Ecto neural progenitor cell (in vitro differentiated cells): ENCODE measurements at places on chromosomes 5 and 9.
A peak's percentile ranks its signal among the peaks of the same experiment; 100 is the strongest.

DNA sequence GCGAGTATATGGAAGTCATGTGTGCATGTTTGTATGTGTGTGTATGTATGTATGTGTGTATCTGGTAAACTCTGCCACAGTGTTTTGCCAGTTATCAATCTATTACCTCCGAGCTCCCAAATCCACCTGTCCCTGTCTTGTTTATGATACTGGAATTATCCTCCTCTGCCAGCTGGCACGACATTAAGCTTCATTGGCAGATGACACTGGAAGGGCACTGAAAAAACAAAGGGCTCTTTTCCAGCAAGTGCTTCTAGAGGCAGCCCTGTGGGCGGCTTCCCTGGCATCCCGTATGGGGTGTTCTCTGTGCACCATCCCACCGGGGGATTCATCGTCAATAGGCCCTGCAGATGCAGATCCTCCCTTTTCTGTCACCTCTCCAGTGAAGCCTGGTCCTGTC is 221.5 kb downstream of the MSX2 start:
- no peak for DNase-seq

DNA sequence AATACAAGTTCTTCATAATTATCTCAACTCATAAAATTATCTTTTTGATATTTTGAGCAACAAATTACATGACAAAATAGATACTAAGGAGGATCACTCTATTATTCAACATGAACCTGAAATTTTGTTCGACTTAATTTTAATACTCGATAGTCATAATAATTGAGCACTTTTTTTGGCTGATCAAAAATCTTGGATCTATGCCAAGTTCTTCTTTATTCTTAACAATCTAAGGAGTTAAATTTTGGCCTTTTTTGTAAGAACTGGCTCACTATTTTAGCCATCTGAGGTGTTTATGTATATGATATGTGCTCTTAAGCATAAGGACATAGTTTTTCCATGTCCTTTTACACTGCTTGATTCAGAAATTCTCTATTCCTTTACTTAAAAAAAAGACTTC is 996.1 kb upstream of the COX7C start:
- DNase-seq, result no peak

DNA sequence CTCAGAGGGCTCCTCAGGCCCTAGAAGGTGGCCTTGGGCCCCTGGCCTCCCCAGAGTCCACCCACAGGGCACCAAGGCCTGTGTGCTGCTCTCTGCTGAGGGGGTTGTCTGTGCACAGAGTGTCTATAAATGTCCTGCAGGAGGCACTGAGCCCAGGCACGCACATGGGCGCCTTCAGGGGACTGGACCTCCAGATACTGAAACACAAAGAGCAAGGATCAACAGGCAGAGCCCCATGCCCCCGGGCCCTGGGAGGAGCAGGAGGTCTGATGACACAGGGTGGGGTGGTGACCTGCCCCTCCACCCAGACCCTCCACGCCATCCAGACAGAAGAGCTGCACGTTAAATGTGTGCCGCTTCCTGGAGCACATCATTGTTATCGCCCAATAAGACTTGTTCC is 64.6 kb upstream of the SIMC1 start:
- DNase-seq, result no peak

DNA sequence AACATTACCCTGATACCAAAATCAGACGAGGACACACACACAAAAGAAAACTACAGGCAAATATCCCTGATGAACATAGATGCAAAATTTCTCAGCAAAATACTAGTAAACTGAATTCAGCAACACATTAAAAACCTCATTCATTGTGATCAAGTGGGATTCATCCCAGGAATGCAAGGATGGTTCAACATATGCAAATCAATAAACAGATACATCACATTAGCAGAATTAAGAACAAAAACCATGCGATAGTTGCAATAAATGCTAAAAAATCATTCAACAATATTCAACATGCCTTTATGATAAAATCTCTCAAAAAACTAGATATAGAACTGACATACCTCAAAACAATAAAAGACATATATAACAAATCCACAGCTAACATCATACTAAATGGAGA is 36.9 kb upstream of the TNPO1 start:
- DNase-seq, result no peak

DNA sequence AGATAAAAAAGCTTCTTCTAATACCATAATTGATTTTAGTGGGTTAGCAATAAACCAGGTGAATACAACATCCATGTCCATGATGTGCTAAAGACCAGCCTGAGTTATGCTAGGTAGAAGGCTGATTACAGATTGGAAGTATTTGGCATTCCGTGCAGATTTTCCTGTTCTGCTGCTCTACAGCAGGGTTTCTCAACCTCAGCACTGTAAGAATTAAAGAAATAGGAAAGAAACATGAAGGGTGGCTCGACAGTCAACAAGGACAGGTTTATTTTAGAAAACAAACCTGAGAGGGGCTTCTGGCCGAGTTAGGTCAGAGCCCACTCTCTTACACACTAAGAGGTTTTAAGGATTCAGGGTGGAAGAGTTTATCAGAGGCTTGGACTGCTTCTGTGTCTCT is 42.3 kb downstream of the ZFAND5 start:
- no peak for DNase-seq

DNA sequence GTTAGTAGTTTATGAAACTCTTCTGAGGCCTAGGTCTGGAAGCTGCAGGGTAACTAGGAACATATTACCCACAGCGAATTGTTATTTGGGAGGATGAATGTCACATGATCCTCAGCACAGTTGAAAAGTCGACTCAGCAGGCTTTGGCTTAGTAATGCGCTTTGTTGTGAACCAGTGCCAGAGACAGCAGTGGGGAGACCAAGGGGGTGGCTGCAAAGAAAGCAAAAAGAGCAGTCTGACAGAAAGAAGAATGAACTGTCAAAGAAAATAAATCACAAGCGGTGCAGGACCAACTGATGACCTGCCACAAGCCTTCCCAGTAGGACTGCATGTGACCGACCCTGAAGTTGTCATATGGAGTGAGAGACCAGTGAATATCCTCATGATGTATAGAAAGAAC is 170.0 kb downstream of the CCDC171 start:
- DNase-seq, result peak; percentile 56

DNA sequence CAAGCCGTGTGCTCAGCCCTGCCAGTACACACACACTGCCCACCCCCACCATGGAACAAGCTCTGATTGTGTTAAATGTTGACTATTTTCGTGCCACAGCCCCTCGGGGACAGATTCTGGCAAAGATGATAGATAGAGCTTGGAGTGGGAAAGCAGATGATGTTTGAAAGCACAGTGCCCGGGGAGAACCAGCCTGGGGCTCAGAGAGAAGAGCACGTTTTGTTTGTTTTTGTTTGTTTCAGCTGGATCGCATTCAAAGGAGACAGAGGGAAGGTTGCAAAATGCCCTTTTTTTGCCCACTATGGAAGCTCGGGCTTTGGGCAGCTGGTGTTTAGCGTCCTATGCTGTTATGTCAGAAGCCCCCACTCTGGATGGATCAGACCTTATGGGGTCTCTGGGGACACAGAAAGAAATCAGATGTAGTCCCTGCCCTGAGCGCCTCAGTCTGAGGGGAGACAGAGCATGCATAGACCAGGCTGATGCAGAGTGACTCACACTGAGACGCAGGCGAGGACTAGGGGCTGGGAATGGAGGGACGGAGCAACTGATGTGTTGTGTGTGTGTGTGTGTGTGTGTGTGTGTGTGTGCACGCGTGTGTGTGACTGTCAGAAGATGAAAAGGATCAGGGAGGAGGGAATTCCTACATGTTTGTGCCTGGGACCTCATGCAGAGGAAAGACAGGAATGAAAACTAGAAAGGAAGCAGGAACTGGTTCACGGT is 229.7 kb downstream of the MELK start:
- DNase-seq, result no peak

GRCh38 chr9:136944212-136944518 is 373 bp downstream of the FBXW5 start:
- DNase-seq, result no peak

- DNase-seq, result no peak
These were observed 17.9 kb downstream of the FCN1 start for GRCh38 chr9:134899818-134900217.

DNA sequence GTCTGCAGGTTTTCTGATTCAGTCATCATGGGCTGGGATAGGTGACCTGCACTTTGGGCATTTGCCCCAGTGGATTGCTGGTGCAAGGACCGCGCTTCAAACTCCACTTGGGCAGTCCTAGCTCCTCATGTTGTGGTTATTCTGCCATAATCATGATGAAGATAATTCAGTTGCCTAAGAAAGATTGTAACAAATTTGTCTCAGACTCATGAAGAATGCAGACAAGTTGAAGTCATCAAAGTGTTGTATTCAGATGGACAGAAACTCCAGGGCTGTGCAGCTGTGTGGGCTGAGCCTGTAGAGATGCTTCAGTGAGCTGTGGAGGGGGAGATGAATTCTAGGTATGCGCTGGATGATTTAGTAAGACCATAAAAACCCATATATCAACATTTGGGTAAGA is 38.5 kb downstream of the TARS1 start:
- no peak for DNase-seq

- no peak for DNase-seq
These were observed 342.2 kb upstream of the RFX3 start for GRCh38 chr9:3868012-3868411.

DNA sequence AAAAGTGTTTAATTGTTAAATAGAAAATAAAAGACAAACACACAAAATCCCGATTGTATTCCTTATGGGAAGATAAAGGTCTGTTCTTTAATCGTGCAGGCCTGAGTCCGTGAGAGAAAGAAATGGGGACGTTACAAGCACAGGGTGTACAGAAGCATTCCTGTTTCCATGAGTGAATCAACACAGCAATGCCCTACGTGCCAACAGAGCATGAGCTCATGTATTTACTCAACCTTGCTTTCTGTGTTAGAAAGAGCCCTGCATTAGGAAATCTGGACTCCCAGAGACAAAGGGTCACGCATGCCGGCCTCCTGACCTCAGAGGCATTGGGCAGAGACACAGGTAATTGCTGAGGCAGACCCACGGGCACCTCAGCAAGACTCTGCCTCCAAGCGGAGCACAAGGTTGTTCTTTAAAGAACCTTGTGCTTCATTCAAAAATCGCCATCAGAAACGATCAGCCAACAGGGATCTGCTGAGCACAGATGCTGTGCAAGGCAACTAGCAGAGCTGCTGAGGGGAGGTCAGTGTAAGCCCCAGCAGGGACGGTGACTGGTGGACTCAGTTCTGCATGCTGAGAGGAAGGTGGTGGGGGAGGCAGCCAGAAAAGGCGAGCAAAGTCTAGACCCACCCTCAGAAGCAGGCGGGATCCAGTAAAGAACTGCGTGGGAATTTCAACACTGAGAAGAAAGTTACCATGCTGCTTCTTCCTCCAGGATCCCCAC is 101.0 kb downstream of the TLE1 start:
- DNase-seq, result no peak

- DNase-seq, result no peak
These were observed 1.9 kb upstream of the SNX18 start for GRCh38 chr5:54515634-54516033.
